ENCODE measurements at places on chromosomes 12 and 14. TPM values are rescaled to one million over a fixed set of nuclear protein-coding genes. Genes with fewer than 3 reads are reported as not detected.

- no peaks in the 10 kb centered on the region for H3K4me1 ChIP-seq
- H3K4me3 ChIP-seq: no peak overlapping the region
- DNase-seq: no peak
Observed at GRCh38 chr12:114392909-114393308, 13.0 kb downstream of the TBX5 start.

Gene NFATC4
- total RNA-seq: 33.8 TPM

- H3K36me3 ChIP-seq: peaks cover 4% of the 10 kb centered on the region
- H3K4me1 ChIP-seq: peaks cover 34% of the 10 kb centered on the region
- H3K27ac ChIP-seq: peak overlapping the region; percentile 13
- no peak for DNase-seq
- H3K27me3 ChIP-seq: peaks cover 3% of the 10 kb centered on the region
Observed at GRCh38 chr12:124769163-124769530, 94.5 kb downstream of the SCARB1 start.

DNA sequence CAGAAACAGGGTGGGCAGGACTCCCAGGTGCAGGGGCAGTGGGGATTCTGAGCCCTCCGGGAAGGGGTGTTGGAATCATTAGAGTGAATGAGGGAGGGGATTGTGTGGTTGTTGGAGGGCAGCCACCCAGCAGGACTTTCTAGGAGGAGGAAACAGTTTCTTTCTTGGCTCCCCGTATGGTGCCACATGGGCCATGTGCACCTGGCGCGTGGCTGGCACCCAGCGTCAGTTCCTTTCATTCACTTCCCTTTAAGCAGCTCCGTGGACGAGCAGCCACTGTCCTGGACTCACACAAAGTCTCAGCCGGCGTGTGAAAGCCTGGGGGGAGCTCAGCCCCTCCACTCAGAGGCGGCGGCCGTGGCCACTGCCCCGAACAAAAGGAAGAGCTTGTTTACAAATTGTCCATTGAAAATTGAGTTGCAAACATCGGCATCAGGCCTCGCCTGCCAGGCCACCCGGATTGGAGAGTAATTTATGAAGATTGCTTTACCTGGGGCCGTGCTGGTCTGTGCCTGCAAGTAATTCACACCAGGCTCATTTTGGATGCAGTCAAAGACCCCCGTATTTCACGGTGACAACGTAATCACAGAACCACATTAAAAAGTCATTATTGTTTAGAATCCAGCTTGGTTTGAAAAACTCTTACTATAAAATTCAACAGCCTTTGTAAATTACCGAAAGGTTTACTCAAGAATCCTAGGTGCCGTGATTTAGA lies 101.7 kb upstream of the C14orf180 start:
- peaks cover 20% of the 10 kb centered on the region for H3K27me3 ChIP-seq
- H3K27ac ChIP-seq: no peak overlapping the region
- no peaks in the 10 kb centered on the region for H3K36me3 ChIP-seq
- peak overlapping the region; percentile 34 for H3K4me3 ChIP-seq
- H3K4me1 ChIP-seq: peaks cover 9% of the 10 kb centered on the region
- no peak for DNase-seq

- H3K27me3 ChIP-seq: peaks cover 38% of the 10 kb centered on the region
- peaks cover 17% of the 10 kb centered on the region for H3K4me1 ChIP-seq
- no peak for DNase-seq
- no peak overlapping the region for H3K27ac ChIP-seq
Observed at GRCh38 chr14:104346608-104347007, 208.2 kb downstream of the KIF26A start.

Data from type B pancreatic cell (in vitro differentiated cells).